ENCODE measurements at places on chromosomes 13 and 19.

DNA sequence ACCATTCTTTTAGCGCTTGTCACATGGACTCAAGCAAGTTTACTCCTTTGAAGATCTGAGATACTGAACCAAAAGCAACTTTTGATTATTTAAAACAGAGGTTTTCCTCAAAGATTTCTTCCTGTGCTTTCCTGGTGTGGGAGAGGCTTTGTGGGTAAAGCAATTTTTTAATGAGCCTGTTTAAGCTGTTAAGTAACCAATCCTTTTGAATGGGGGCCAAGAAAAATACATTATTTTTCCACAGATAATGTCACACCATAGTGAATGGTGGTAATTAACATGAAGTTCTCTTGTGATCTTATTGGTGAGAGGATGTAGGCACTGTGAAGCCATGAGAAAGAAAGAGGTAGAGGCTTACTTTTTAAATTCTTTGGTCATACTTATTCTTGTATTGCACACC is 55.8 kb upstream of the OBI1 start:
- no peak for DNase-seq

DNA sequence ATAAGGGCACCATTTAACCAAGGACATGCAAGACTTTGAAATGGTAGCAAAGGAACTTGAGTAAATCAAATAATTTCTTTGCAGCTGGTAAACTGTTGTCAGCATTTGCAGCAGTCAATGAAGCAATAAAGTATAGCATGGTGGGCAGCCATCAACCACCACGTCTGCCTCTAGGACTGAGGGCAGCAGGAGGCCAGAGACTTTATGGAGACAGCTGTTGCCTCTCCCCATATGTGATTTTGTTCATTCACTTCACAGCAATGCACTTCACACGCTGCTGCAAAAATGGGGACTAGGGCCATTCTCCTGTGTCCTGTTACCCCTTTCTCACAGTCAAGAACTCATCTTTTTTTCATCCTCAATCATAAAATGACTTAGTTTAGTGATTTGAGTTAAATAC is 51.3 kb upstream of the PCDH9 start:
- DNase-seq: no peak

- peak; percentile 66 for DNase-seq
These were observed 13.2 kb downstream of the NCAN start for GRCh38 chr19:19224852-19225494.

DNA sequence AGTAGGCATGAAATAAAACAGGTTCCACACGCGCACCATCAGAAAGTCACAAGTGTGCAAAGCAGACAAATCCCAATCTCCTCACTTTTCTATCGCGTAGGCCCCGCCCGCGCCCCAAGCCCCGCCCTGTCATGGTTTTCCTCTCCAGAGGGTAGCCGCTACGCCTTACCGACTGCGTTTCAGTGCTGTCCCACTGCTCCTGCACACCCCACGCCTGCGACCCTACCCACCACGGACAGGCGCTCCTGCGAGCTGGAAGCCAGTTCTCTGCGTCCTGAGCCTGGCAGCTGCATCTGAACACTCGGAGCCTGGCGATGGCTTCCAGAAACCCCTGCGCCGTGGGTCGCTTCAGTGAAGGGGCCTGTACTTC is 379 bp upstream of the ZNF470 start:
- peak; percentile 1 for DNase-seq

DNA sequence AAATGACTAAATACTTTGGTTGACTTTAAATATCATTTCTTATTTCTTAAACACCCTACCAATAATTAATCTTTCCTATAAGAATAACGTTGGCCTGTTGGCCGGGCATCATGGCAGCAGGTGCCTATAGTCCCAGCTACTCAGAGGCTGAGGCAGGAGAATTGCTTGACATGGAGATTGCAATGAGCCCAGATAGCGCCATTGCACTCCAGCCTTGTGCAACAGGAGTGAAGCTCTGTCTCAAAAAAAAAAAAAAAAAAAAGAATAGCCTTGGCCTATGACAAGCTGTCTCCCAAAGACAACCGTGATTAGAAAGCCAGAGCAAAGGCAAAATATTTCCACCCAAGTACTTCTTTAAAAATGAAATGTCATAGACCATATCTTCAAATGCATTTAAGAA is 24.5 kb upstream of the KCTD4 start:
- no peak for DNase-seq

GRCh38 chr13:100234524-100235136 is 145.7 kb downstream of the PCCA start:
- no peak for DNase-seq

DNA sequence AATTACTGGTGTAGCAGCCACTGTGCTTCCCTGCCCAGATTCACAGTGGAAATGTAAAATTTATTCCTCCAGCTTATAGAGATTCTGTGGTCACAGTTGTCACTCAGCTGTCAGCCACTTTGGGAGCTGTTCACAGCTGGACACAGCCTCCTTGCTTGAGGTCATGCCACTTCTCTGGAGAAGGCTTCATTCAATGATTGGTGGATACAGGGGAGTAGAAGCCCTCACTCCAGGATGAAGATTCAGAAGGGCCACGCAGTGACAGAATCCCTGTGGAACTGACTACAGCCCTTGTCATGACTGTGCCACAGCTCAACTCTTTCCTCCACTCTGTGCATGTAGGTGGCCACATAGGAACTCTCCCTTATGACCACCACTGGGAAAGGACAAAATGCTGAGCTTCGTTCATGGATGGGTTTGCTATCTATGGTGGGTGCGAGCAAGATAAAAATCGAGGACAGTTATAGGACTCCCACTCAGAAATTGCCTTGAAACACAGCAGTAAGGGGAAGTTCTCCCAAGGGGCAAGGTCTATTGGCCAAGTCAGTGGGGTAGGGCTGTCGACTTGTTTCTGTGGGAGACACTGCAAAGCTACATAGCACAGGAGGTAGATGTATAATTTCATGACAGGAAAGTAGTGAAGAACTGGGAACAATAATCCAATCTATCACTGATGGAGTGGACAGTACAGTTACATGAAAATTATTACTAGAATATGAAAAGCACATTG is 98.7 kb downstream of the CCNA1 start:
- no peak for DNase-seq

DNA sequence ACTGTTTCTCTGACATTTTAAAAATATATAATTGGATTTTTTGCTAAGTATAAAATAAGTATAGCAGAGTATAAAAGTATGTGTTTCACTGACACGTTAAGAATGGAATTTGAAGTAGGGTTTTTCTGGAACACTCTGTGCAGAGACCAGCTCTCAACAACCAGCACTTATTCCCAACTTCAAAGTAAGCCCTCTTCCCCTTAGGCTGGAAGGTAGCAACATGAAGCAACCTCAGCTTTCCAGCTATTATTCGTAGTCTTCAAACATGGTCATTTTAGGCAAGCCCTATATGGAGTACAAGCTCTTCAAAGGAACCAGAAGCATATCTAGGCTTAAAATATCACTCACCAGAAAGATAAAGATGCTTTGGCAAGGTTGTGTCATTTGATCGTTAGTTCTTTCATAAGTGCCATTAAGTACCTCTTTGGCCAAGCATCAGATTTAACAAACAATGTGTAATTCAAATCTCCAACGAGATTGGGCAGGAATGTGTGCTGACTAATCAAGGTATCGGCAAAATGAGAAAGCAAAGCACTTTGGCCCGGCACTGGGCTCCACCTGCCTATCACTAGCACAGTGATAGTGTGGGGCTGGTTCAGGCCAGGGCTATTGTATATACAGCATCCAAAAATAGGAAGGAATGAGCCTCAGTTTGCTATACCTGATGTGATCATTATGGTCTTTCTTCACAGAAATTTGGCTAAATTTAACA is 95.9 kb upstream of the FREM2 start:
- DNase-seq: no peak

DNA sequence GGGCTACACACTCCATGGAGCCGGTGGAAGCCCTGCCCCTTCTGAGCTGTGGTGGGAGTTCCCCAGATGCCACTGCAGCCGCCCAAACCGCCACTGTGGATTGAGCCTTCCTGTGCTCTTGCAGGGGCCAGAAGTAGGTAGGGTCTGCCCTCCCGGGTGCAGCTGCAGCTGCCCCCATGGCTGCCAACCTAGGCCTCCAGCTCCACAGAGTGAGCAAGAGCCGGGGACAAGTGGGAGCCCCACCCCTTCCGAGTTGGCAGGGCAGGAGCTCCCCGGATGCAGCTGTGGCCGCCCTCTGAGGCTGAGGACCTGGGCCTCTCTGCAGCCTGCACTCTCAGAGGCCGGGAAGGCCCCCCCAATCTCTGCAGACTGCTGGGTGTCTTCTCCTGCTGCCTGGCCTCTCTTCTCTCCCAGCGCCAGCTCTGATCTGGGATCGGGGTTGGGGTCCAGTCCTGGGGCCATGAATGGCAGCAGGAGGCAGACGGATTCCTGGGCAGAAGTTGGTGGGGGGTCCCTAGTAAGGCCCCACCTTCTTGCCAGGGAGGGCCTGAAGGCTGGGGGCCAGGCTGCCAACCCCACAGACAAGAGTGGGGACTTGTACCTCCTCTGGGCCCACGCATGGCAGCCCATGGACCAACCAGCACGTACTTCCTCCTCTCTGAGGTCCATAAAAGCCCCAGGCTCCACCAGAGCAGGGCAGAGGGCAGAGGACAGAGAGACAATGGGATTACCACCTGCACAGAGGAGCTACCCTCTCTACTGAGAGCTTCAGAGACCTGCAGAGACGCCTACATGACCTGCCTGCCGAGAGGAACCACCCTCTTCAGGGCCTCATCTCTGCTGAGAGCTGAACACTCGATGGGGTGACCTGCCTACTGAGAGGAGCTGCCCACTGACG is 28.9 kb downstream of the AP2S1 start:
- peak; percentile 27 for DNase-seq

- no peak for DNase-seq
These were observed 983 bp downstream of the ITM2B start for GRCh38 chr13:48233889-48234488.

DNA sequence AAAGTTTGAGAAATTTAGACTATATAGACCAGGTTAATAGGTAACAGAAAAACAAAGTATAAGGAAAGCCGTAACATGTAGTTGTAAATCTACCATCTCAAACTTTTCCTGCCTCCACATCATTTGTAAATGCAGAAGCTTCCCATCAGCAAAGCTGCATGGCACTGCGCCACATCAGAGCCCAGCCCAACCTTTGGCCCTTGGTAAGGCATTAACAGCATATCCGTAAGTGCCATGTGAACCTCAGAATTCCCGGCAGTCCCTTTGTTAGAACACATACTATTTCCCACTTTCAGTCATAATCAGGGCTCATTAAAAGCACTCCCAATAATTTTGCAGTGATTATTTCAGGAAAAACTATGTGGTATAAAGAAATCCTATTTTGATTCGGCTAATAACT is 51.6 kb downstream of the MPHOSPH8 start:
- DNase-seq: no peak

- DNase-seq: no peak
These were observed 3.9 kb upstream of the PODNL1 start for GRCh38 chr19:13942023-13942684.

DNA sequence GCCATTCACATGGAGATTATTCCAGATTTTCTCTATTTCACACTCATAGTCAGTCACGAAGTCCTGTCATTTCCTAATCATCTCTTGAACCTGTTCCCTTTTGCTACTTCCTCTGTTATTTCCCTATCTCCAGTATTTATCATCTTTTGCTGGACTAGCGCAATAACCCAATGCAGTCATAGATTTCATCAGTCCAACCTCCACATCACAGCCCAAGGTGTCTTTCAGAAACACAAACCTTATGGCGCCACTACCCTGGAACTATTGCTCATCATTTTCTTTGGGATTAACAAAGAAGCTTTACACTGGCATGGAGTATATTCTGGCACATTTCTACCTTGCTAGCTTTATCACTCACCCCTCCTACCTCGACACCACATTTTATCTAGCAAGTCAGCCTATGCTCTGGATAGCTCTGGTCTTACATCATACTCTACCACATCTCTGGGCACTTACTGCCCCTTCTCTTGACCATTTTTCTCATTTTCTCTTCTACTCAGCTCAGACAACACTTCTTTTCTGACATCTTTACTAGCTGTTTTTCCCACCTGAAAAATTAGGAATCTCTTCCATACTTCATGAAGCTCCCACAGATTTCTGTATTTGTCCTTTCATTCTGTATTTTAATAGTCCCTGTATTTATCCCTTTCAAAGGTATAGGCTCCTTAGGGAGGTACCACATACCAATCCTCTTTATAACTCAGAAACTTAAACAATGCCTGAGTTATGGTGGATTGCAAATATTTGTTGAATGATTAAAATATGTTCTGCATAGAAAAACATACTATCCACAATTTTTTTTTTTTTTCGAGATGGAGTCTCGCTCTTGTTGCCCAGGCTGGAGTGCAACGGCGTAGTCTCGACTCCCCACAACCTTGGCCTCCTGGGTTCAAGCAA is 534.7 kb downstream of the KLF12 start:
- DNase-seq: no peak

- DNase-seq: no peak
These were observed 77.3 kb upstream of the KL start for GRCh38 chr13:32938907-32939306.

- DNase-seq: no peak
These were observed 136.1 kb upstream of the IRS2 start for GRCh38 chr13:109922518-109922917.

DNA sequence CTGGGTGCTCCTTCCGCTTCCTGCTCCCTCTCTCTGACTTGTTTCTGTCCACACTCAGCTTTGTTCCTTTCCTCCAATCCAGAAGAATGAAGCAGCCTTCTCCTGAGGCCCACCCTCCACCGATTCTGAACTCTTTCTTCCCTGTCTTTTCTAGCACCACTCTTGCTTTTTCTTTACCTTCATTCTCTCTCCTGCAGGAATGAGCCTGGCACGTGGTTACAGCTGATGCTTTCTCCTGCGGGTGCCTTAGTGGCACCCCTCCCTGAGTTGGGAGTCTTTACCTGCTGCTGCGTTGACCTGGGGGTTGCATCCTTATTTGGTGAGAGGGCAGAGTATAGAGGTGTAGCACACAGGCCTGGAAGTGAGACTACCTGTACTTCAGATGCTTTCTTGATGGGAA is 6.2 kb downstream of the UBAC2 start:
- no peak for DNase-seq

Data from activated T-helper 9 cell treated with anti-CD3 and anti-CD28 coated beads, Interleukin-2, amount 50 U/mL, for 16 hours (primary cell).